Upper lobe of right lung (tissue), 1 donor: ENCODE measurements at places on chromosomes 2 and 18. TPM values are rescaled to one million over a fixed set of nuclear protein-coding genes. Genes with fewer than 3 reads are reported as not detected.

Gene SMAD2
- 160 TPM for total RNA-seq

Gene ECEL1
- total RNA-seq: not detected

Gene MAP2
- total RNA-seq: 44.0 TPM

Gene HRH4
- total RNA-seq: 1.7 TPM

DNA sequence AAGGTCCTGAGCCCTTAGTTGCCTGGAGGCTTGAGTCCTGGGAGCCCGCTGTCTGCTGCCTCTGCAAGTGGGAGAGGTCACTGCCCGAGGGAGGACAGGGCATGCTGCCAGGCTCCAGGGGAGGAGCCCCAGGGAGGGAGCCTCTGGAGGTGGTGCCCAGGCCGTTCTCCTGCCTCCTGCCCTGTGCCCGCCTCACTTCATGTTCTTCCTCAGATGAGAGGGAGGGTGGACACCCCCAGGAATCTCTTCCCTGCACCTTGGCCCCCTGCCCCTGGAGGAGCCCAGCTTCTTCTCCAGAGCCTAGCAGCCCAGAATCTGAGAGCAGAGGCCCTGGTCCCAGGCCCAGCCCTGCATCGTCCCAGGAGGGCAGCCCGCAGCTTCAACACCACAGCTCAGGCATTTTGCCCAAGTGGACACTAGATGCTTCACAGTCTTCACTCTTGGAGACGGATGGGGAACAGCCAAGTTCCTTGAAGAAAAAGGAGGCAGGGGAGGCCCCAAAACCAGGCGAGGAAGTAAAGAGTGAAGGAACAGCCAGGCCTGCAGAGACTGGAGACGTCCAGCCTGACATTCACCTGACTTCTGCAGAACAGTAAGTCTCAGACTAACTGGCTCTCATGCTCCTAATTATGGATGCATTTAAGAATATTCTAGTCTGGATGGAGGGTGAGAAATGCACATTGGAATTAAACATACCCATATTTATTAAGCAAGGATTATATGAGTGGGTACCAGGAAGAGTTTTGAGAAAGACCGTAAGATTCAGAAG is 12.1 kb downstream of the PSD4 start:
- no peaks in the 10 kb centered on the region for H3K27me3 ChIP-seq
- no peak overlapping the region for H3K4me3 ChIP-seq
- peak; percentile 88 for DNase-seq
- no peaks in the 10 kb centered on the region for H3K36me3 ChIP-seq
- H3K4me1 ChIP-seq: peaks cover 18% of the 10 kb centered on the region

DNA sequence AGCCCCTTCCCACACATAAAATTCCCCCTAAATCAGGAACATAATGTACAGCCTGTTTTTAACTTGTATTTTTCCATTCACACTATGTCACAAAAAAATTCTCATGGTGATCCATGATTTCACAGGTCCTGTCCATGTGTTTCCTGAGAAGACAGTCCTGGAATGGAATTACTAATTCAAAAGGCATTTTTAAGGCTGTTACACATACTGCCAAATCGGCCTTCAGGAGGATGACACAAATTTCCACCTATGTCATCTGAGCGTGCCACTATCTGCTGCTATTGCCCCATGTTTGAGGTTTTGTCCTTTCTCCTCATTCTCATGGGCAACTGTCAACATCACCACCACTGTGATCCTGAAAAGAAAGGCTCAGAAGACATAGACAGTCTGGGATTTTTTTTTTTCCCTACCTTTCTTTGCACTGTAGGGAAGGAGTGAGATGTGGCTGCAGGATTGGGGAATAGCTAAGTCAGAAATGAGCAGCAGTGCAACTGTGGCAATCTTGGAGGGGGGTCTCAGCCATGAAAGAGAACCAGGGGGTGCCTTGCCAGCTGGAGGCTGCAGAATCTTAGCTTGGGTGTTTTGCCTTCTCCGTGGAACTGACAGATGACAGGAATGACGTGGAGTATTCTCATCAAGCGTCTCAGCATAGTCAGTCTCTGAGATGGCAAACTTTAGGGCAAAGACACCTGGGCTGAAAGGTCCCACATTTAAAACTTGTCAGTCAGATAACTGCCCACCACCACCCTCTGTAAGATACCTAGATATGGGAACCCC is 73.4 kb downstream of the MARCHF4 start:
- no peak for DNase-seq
- H3K36me3 ChIP-seq: no peaks in the 10 kb centered on the region
- no peaks in the 10 kb centered on the region for H3K27me3 ChIP-seq
- no peak overlapping the region for H3K4me3 ChIP-seq
- no peak overlapping the region for H3K27ac ChIP-seq

- no peak overlapping the region for H3K4me3 ChIP-seq
- DNase-seq: no peak
- no peaks in the 10 kb centered on the region for H3K36me3 ChIP-seq
- no peaks in the 10 kb centered on the region for H3K4me1 ChIP-seq
Measured at GRCh38 chr18:44246001-44246400, 434.7 kb upstream of the SETBP1 start.

GRCh38 chr18:60754413-60755009 is 381.9 kb upstream of the MC4R start:
- no peaks in the 10 kb centered on the region for H3K36me3 ChIP-seq
- no peak overlapping the region for H3K27ac ChIP-seq
- H3K4me1 ChIP-seq: no peaks in the 10 kb centered on the region
- no peaks in the 10 kb centered on the region for H3K27me3 ChIP-seq
- DNase-seq: no peak

DNA sequence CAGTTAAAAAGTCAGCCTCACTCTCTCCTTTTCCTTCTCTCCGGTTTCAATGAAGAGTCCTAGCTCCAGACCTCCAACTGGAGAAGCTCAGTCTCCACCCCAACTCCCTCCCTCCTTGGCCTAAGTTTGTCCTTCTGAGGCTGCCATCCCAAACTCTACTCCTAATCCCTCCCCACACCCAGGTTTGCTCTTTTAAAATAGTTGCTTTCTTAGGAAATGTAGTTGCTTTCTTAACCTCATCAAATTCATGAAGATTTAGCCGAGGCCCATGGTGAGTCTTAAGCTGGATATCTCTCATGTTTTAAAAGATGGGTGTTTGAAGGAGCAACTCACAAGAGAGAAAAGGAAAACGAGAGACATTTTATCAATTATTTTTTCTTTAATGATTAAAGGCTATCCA is 937 bp upstream of the LANCL1 start:
- H3K36me3 ChIP-seq: peaks cover 5% of the 10 kb centered on the region
- no peaks in the 10 kb centered on the region for H3K27me3 ChIP-seq
- no peak overlapping the region for H3K27ac ChIP-seq
- peaks cover 8% of the 10 kb centered on the region for H3K4me1 ChIP-seq
- no peak for DNase-seq

DNA sequence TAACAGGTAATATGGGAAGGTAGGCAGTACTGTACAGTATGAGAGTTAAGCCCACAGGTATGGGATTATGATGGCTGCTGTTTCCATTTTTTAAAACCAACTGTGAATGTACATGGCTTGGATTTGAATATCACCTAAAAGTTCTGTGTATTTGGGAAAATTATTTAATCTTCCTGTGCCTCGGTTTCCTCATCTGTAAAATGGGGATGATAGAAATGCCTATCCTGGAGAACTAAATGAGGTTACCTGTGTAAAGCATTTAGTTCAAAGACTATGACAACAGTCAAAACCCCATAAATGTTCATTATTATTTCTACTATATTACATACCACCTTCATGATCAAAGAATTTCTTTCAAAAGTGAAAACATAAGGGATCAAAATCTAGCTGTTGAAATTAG is 3.6 kb downstream of the KLHL41 start:
- DNase-seq: no peak
- H3K27me3 ChIP-seq: no peaks in the 10 kb centered on the region
- H3K27ac ChIP-seq: no peak overlapping the region
- H3K4me1 ChIP-seq: peaks cover 4% of the 10 kb centered on the region
- no peak overlapping the region for H3K4me3 ChIP-seq
- no peaks in the 10 kb centered on the region for H3K36me3 ChIP-seq

DNA sequence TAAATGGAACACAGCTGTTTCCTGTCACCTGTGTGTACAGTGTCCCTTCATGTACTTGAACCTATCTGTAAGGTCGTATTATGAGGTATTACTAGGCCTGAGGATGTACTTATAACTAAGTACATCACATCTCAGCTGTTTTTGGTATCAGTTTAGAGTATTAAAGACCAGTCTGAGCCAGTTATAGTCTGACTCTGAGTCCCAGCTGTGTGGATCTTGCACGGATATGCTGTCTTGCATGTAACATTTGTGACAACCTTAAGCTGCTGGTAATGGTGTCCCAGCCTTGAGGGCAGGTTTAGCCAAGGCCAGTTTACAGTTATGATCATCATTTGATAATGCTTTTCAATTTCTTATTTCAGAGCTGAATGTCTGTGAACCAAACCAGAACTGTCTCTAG is 496.3 kb downstream of the SLC4A3 start:
- DNase-seq: no peak
- H3K4me1 ChIP-seq: no peaks in the 10 kb centered on the region
- no peak overlapping the region for H3K27ac ChIP-seq
- H3K27me3 ChIP-seq: no peaks in the 10 kb centered on the region
- no peaks in the 10 kb centered on the region for H3K36me3 ChIP-seq
- no peak overlapping the region for H3K4me3 ChIP-seq

DNA sequence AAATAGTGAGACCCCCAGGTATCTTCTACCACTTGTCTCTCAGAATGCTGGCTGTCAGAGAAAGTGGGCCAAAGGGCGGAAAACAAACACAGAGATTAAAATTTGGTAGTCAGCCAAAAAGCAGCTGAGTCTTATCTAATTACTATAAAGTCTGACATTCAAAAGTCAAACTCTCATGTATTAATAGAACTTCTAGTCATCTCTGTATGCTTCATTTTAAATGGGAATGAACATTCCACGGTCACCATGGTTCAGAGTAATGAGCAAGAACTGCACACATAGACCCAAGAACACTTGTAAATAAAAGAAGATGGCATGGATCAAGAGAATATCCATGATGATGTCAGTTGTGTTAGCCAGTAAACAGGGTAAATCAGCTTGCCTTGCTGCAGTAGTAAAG is 1267.0 kb upstream of the CHAC2 start:
- no peak overlapping the region for H3K27ac ChIP-seq
- H3K36me3 ChIP-seq: no peaks in the 10 kb centered on the region
- no peak overlapping the region for H3K4me3 ChIP-seq
- H3K4me1 ChIP-seq: no peaks in the 10 kb centered on the region
- H3K27me3 ChIP-seq: no peaks in the 10 kb centered on the region
- no peak for DNase-seq

DNA sequence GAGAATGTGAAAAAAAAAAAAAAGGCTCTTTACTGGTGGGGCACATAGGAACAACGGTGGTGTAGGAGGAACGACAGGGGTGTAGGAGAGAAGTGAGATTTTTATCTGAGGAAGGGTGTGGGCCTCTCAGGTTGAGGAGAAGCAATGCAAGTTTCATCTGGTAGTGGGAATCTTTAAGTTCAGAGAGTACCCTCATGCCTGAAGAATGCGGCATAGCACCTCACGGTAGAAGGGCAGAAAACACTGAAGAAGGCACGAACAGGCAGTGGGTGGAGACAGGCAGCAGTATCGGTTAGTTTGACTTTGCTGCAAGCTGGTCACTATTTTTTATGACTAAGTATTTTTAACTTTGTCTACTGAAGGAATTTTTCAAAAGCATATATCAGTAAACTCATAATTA is 52.2 kb upstream of the TSPYL6 start:
- no peak overlapping the region for H3K27ac ChIP-seq
- DNase-seq: no peak
- no peaks in the 10 kb centered on the region for H3K4me1 ChIP-seq
- H3K36me3 ChIP-seq: no peaks in the 10 kb centered on the region
- no peak overlapping the region for H3K4me3 ChIP-seq
- no peaks in the 10 kb centered on the region for H3K27me3 ChIP-seq

- H3K27ac ChIP-seq: no peak overlapping the region
- no peak overlapping the region for H3K4me3 ChIP-seq
- no peaks in the 10 kb centered on the region for H3K4me1 ChIP-seq
- no peaks in the 10 kb centered on the region for H3K27me3 ChIP-seq
- no peaks in the 10 kb centered on the region for H3K36me3 ChIP-seq
- DNase-seq: no peak
Measured at GRCh38 chr2:179825494-179825893, 35.9 kb downstream of the ZNF385B start.

GRCh38 chr2:133497270-133497893 is 70.9 kb downstream of the NCKAP5 start:
- H3K27ac ChIP-seq: no peak overlapping the region
- no peaks in the 10 kb centered on the region for H3K27me3 ChIP-seq
- H3K4me1 ChIP-seq: peaks cover 4% of the 10 kb centered on the region
- no peak for DNase-seq
- H3K36me3 ChIP-seq: no peaks in the 10 kb centered on the region

DNA sequence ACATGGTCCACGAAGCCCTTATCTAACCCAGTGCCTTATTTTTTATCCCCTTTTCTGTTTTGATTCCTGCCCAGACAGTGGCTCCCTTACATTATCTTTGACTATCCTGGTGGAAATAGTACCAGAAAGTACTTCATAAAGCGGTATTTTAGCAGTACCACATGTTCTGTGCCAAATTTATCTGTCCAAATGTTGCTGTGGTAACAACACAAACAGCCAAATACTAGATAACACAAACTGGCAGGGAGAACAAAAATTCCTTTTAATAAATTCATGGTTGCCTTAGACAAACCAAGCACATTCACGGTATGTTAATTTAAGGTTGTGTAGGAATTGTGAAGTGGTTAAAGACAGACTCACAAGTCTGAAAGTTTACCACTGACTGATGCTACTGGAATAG is 187.9 kb upstream of the LHCGR start:
- no peak overlapping the region for H3K4me3 ChIP-seq
- DNase-seq: no peak
- no peaks in the 10 kb centered on the region for H3K4me1 ChIP-seq

DNA sequence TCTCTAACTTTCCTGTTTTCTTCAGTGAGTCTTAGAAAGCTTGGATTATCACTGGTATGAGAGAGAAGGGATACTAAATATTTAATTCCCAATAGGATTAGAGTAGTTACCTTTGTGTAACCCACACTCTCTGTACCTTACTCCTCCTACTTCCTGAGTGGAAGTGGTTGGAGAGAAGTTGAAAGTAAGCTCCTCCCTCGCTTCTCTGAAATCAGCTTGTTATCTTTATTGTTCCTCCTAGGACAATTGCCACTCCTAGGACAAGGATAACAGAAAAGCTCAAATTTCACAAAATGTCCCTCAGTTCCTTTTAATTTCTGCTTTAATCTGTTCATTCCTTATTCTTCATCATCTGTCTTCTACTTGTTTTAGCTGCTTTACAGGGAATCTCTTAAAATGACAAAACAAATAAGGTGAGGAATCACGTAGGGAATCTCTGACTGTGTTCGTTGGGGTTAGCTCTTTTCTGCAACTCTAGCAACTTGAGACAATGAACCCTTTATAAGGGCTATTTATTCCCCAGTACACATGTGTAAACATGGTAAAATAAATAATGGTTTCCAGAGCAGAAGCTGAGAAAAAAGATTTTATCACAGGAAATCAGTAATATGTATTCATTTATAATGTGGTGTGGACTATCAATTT is 8.6 kb downstream of the ITPRID2 start:
- no peak overlapping the region for H3K27ac ChIP-seq
- no peaks in the 10 kb centered on the region for H3K27me3 ChIP-seq
- H3K4me3 ChIP-seq: no peak overlapping the region
- peaks cover 51% of the 10 kb centered on the region for H3K4me1 ChIP-seq
- DNase-seq: no peak
- H3K36me3 ChIP-seq: peaks cover 53% of the 10 kb centered on the region
